ENCODE measurements at places on chromosomes 13 and 19.

GRCh38 chr13:34025746-34026145 is 207.8 kb downstream of the RFC3 start:
- DNase-seq: no peak

DNA sequence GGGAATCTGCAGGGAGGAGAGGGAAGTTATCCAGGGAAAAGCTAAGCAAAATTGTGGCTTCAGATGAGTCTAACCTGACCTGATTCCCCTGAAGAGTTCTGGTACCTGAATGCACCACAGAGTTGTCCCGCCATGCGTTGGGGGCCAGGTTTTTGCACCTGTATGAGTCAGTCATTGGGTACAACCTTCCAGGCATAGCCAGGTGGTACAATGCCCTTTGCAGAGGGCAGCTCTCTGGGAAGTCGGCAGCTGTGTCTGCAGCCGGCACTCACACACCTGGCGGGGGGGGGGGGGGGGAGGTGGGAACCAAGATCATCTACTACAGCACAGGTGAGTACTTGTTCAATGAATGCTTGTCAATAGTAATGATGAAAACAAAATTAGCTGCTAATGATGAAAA is 52.5 kb upstream of the GTF3A start:
- no peak for DNase-seq

DNA sequence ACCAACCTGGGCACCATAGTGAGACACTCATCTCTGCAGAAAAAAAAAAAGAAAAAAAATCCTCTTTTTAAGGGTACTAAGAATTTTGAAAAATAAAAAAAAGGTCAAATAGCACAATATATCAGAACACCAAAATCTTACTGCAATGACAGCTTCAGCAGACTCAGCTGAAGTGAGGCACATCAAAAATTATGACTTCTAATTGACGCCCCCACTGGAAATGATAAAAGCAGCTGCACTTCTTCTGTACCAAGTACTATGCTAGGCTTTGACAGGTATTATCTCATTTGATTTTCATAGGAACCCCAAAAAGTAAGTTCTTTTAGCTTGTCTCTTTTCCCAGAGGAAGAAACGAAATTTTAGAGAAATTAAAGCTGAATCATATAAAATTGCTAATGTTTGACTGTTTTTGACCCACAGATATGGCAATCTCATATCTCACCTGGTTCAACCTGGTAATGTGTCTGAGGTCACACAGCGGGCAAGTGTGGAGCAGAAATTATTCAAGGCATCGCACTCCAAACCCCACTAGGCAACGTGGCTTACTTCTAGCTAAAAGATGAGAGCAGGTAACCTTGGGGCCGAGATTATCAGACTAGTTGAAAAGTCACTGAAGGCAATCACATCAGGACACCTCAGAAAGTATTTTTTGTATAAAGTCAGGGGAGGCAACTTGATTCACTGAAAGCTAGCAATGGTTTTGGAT is 78.1 kb downstream of the TNFSF11 start:
- DNase-seq: no peak

GRCh38 chr19:53079313-53079924 is 23.8 kb downstream of the ZNF160 start:
- DNase-seq: no peak

DNA sequence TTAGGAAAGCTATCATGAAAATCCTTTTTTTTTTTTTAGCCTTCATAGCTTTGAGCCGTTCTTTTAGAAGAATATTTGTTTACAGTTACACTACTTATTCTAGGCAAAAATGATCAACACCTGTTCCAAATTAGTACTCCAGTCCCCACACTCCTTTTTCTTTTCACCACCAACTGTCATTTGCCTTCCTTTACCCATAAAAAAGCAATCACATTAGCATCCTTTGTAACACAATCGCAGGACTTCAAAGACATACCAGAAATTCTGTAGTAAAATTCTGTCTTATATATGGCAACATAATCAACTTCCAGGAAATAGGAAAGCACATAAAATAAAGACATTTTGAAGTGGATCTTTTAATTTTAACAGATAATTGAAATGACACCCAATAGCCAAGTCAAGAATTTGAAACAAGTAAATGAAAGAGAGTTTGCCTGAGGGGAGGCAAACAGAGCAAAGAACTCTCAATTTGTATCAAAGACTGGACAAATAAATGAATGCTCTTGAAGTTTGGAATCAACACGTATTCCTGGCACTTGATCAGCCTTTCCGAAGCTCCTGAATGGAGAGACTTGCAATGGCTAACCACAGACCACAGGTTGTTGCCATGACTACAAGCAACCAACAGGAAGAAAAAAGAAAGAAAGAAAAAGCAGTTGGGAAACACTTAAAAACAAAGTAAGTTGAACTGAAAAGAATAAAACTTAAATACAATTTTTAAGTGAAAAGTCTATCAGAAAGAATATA is 206.8 kb downstream of the PCDH9 start:
- DNase-seq: peak; percentile 35

DNA sequence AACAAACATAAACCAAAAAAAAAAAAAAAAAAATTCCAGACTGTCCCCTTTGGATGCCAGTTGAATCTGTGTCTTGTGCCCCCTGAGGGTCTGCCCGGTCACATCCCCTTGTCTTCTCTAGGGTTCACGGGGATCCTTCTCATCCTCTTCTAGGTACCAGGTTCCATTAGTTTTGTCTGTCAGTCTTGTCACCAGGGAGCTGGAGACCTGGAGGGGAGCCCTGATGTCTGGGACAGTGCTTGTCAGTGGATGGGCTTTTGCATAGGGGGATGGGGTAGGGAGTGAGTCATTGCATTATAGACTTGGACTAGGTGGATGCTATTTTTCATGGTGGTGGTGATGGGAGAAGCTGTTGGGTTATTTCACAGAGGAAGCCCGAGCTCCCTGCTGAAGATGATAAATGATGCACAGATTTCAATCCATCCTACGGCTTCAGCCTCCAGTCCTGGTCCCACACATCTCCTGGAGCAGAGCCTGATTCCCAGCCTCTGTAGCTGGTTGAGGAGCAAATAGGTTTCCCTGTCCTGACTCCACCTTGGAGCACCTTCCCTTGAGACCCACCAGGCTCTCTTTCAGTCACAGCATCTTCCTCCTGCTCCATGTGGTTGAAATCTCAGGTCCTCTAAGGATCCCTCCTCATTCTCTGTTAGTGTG is 26.0 kb downstream of the WTIP start:
- DNase-seq: no peak

- DNase-seq: no peak
Observed at GRCh38 chr13:101523154-101524131, 71.0 kb downstream of the ITGBL1 start.

Data from NCI-H2227 treated with DMSO at 0.1 percent for 48 hours (cell line).